ENCODE measurements at places on chromosomes 4 and X.

DNA sequence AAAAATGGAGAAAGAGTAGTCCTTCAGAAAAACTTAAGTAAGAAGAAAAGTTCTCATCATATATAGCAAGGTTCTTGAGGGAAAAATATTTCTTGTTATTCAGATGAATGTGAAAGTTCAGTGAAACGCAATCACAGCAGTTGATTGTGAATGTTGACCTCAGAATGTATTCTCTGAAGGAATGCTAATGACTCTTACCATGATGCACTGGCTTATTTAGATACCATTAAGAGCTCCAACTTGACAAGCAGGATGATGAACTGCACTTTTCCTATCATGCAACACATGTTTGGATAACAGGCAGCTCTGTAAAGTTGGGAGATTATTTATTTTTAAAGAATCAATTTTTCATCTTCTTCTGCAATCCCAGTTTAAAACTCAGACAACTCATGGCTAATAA lies 115.5 kb upstream of the MYOZ2 start:
- no peak for DNase-seq

DNA sequence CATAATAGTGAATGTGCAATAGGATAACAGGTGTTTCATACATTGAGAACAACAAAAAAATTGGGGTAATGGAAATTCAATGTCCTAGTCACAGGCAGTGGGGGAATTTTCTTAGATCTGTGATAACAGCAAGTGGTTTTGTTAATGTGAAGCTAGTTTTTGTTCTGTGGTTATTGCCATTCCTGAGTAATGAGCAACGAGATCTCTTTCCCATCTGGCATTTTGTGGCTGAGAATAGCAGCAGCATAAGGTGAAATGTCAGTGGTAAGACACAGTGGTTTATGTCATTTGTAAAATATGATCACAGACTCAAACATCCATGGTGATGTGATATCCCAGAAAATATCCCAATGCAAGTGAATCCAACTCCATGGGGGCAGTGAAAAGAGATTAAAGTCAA lies 497.5 kb downstream of the KCNIP4 start:
- DNase-seq = no peak

DNA sequence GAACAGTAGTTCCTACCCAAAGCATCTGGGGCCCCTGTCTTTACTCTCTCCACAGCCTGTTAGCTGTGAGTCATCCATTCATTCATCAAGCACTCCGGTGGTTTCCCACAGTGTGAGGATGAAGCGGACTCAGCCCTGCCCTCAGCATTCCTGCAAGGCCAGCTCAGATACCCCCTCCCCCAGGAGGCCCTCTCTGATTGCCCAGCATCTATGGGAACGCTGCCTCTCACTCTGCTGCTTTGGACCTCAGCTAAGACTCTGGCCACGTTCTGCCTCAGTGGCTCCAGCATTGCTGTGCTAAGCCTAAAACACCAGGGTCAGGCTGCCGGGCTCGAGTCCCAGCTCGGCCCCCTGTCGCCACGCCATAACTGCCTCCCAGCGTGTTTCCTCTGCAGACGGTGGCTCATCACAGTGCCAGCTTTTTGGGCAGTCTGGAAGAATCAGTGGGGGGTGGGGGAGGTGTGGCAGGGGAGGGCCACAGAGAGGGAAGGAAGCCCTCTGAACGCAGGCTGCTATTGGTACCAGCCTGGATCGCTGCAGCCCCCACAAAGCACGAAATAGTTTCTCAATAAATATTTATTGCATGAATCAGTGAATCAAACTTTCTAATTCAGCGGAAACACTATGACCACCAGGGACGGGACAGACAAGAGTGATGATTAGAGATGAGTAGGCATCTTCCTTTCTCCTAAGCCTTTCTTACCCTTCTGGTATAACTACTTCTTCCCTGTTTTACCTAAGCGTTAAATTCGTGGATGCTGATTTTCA lies 74.4 kb downstream of the SORCS2 start:
- DNase-seq = no peak

- DNase-seq = no peak
Measured at GRCh38 chr4:26294904-26295303, 25.9 kb upstream of the RBPJ start.

GRCh38 chr4:130640592-130640991 lies 1544.6 kb downstream of the C4orf33 start:
- DNase-seq = no peak

- DNase-seq = no peak
Measured at GRCh38 chr4:107192601-107193000, 156.5 kb upstream of the DKK2 start.

GRCh38 chr4:15333692-15334633 lies 93.9 kb upstream of the C1QTNF7 start:
- no peak for DNase-seq

GRCh38 chr4:184790826-184791225 lies 34.9 kb downstream of the ACSL1 start:
- no peak for DNase-seq

DNA sequence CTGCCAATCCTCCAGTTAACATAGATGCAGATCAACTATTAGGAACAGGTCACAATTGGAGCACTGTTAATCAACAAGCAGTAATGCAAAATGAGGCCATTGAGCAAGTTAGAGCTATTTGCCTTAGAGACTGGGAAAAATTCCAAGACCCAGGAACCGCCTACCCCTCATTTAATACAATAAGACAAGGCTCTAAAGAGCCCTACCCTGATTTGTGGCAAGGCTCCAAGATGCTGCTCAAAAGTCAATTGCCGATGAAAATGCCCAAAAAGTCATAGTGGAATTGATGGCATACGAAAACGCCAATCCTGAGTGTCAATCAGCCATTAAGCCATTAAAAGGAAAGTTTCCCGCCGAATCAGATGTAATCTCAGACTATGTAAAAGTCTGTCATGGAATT lies 20.5 kb upstream of the TRIM61 start:
- DNase-seq = no peak

- no peak for DNase-seq
Measured at GRCh38 chrX:136731207-136731782, 49.4 kb downstream of the ARHGEF6 start.

DNA sequence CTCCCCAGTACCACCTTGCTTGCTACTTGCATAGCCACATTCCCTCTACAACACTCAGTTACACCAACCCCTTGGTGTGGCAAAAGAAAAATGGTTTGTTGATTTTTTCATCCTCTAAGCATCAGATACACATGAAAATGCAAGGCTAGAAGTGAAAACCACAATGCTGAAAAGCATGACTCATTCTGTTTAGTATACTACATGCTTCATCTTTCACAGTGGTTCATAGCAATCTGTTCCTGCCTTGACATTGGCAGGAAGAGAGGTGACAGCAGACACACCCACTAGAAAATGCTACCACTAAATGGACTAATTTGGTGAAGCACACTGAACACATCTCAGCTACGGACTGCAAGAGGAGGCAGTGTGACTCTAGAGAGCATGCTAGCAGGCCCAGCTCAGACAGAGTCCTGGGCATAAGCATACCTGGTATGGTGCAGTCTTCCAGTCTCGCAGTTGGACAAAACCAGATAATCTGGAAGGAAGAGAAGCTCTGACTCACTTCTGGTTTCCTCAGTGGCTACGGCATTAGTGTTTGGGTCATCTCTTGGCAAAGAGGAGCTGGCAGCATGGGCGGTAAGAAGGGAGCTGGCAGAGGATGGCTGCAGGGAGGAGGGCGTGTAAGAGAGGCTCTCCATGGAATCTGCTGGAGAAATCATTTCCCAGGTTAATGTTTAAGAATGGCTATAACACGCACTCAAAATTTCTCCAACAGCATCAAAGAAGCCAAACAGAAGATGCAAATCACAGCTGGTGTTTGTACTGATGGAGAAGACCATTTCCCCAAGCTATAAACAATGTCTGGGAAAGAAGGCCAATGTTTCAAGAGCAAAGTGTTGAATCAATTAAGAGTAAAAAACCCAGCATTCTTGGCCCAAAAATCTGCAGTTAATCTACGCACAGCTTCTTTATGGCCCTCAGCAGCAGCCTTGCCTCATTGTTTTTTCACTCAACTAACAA lies 37.8 kb downstream of the GAB3 start:
- DNase-seq = no peak

- peak; percentile 68 for DNase-seq
Measured at GRCh38 chrX:103533511-103534216, 14.4 kb upstream of the RAB40A start.

DNA sequence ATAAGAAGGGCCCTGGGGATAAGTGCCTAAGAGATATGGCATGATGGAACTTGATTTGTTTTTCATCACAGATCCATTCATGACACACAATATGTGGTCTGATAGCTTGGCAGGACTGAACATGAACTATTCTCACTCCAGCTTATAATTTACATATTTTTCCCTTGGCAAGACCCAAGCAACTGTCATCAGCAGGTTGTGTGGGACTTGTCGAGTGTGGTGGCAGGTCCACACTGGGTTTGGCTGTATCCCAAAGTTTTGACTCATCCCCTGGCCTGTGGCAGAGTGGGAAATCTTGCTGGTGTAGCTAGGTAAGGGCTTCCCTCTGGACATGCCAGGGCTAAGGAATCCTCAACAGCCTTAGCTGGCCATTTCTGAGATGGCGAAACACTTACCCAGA lies 81.0 kb upstream of the STIM2 start:
- no peak for DNase-seq

DNA sequence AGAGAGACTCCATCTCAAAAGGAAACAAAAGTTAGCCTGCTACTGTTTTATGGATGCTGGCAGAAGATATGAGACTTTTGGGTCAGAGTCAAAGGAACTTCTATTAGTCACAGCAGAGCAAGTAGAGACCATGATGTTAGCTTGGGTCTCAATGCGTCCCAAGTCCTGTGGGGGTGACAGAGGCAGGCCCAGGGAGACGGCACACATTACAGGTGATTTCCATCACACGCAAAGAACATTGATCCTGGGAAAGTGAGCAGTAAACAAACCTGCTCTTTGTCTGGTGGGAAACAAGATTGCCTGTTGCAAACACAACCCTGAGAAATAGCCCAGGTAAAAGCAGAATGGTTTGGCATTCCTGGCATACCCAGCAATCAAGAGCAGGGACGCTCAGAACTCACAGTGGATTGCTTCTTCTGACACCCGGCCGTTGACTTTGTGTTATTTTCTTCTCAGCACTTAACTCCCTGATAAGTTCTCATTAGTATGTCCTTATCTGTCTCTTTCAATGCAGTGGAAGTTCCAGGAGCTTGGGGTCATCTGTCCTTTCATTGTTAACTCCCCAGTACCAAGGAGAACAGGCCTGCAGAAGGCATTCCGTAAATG lies 51.2 kb upstream of the LGI2 start:
- DNase-seq = no peak

GRCh38 chr4:79687006-79687405 lies 279.0 kb upstream of the GK2 start:
- no peak for DNase-seq

DNA sequence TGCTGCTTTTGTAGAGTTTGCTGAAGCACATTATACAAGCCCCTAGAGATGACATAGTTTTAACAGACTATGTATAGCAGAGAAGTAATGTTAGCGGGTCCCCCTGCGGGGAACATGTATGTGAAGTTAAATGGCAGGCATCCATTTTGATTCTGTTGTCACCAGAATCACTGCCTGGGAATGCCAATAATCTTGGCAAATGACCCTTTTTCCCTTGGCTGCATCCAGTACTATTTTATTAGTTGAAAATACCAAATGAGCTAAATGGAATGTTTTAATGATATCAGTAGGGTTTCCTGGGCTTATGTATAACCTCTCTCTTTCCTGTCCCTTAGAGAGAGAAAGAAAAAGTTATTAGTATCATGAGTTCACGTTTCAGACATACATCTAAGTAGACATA lies 93.6 kb downstream of the LIMCH1 start:
- no peak for DNase-seq

DNA sequence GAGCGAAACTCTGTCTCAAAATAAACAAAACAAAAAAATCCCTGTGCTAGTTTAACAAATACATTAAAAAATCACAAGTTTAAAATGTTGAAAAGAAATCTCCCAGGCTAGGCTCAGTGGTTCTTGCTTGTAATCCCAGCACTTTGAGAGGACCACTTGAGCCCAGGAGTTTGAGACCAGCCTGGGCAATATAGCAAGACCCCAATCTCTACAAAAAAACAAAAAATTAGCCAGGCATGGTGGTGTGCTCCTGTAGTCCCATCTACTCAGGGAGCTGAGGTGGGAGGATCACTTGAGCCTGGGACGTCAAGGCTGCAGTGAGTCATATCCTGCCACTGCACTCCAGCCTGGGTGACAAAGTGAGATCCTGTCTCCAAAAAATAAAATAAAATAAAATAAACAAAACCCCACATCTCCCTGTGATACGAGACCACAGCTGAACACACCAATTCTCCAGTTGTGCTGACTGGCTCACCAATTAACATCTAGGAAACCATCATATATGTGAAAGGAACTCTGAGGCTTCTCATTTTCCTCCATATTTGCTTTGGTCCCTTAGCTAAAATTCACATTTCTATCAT lies 7.3 kb downstream of the RPS4X start:
- no peak for DNase-seq

GRCh38 chr4:136150046-136150445 lies 1382.2 kb downstream of the PCDH18 start:
- no peak for DNase-seq

- no peak for DNase-seq
Measured at GRCh38 chr4:14787894-14788293, 214.4 kb upstream of the CPEB2 start.

DNA sequence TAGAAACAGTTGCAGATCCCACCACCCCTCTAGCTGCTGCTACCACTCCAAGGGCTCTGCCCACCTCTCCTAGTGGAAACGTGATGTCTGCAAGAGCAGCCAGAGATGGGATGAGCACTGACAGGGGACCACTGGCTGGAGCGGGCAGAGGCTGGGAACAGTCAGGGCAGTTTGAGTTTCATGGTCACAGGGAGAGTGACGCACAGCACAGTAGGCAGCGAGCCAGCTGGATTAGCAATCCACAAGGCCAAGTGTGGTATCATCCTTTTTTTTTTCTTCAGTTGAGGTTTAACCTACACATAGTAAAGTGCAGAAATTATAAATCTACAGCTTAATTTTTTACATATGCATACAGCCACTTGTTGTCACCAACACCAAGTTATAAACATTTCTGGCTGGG lies 6.4 kb upstream of the SCML2 start:
- no peak for DNase-seq

DNA sequence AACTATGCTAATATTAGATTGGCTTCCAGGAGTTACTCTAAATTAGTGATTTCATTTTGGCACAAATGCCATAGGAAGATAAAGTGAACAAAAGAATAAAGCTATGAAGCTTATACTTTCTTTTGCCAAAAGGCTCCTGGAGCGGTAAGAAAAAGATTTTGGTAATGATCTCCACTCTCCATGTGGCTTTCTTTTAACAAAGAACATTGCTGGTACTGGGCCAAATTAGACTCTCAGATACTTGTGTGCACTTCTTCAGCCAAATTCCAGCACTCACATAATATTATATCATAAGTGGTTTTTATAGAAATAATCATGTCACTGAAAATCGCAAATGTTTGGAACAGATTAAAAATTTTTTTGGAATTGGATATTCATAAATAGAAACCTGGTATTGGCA lies 142.4 kb upstream of the FGF13 start:
- no peak for DNase-seq
